ENCODE measurements at places on chromosomes 2 and 18. TPM values are rescaled to one million over a fixed set of nuclear protein-coding genes. Genes with fewer than 3 reads are reported as not detected.

The EPHA4 gene
- 10.2 TPM for total RNA-seq

The MGAT4A gene
- 2.5 TPM for total RNA-seq

The CHST9 gene
- total RNA-seq: 0.05 TPM

The PIAS2 gene
- total RNA-seq: 14.2 TPM

The TDRD15 gene
- not detected for total RNA-seq

The B3GNT7 gene
- total RNA-seq: 47.2 TPM

The RNU2-63P gene
- total RNA-seq: not detected
